NCI-H1417 (cell line): ENCODE measurements at places on chromosomes 3 and 15.

DNA sequence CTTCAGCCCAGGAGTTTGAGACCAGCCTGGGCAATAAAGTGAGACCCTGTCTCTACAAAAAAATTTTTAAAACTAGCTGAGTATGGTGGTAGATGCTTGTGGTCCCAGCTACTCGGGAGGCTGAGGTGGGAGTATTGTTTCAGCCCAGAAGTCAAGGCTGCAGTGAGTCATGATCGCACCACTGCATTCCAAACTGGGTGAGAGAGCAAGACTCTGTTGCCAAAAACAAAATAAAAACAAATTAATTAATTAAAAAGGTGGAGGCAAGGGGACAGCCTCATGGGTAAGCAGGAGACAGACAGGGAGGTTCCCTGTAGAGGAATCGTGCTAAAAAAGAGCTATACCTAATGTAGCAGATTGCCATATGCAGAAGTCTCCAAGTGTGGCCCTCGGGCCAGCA, 12.6 kb downstream of the HAPLN3 start:
- DNase-seq, result no peak

DNA sequence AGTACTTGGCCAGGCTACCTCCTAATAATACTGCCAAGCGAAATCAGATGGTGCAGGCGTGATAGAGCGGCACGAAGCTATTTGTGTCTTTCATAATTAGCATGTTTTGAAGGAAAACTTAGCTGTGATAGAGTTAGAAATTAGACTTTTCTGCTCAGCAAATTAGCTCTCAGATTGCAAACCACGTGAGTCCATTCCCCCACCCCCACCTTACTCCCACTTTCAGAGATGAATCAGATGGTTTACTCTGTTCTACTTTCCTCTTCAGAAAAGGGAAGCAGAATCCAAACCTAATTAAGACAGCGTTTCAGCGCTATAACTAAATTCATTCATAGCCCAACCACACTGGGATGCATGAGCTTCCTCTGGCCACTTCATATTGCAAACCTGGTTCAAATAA, 214.6 kb downstream of the SLCO3A1 start:
- no peak for DNase-seq

- DNase-seq, result no peak
Measured at GRCh38 chr3:124397088-124397487, 333.2 kb upstream of the UMPS start.

DNA sequence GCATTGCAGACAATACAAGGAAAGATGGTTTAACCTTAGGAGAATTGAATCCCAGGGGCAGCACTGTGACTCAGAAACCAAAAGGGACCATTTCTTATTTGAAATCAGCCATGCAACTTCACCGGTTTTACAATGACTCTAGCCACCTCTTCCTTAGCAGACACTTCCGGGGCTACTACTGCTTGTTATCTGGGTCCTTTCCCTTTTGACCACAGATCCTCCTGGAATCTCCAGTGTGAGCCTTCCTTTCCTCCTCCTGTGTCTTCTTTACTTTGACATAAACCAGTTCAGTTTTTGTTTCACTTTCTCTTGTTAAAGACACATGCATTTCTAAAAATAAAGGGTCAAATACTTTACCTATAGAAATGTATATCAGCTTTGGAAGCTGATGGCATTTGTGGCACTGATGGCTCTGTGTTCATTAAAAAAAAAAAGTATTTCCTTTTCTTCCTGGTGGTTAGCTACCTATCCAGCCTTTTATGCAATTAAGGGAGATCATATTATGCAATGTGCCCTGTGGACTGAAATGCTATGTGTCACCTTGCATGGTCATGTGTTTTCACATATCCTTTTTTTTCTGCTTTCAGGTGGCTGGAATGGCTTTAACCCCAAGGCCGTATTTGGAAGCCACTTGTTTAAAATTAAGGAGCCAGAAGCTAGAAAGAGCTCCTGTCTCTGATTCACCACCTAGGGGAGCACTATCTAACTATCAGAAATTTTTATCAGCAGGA, 296.2 kb downstream of the CHL1 start:
- DNase-seq, result no peak
